T-cell (primary cell): ENCODE measurements at places on chromosomes 1 and 21. TPM values are rescaled to one million over a fixed set of nuclear protein-coding genes. Genes with fewer than 3 reads are reported as not detected.

DNA sequence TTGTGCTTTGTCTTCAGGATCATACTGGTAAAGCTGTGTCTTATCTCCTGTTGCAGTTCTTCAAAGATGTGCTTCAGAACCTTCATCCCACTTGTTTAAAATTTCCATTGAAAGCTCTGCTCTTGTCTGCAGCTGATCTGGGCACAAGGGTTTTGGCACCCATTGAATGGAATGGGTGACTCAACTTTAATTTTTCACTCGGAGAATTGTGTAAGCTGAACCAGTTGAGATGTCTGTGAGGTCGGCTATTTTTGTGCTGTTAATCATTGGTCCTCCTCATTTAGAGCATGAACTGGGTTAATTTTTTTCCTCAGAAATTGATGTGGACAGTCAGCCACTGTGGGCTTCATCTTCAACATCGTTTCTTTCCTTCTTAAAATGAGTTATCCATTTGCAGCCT lies 252.1 kb downstream of the TM2D1 start:
- DNase-seq = no peak

GRCh38 chr1:46310321-46310720 lies 6.8 kb downstream of the UQCRH start:
- DNase-seq = no peak

DNA sequence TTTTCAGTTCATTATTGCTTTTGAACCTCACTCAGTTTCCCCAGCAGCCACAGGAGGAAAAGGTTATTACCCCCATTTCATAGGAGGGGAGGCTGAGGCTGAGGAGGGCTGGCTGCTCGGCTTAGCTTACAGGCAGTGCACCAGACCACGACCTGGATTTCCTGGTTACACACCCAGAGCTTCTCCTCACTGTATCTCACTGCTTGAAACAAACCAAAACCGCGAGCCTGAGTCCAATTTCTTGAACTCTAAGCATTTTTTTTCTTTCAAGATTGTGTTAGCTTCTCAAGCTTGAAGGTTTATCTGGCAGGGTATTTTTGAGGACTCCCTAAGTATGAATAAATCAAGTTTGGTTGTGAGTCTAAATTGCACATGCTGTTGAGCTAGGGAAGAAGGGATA lies 188.9 kb upstream of the EDN2 start:
- DNase-seq = peak; percentile 41

The EPHA10 gene
- not detected for total RNA-seq

The CRABP2 gene
- total RNA-seq = 3.6 TPM

The SERPINC1 gene
- 0.72 TPM for total RNA-seq

The C1orf141 gene
- total RNA-seq = not detected

DNA sequence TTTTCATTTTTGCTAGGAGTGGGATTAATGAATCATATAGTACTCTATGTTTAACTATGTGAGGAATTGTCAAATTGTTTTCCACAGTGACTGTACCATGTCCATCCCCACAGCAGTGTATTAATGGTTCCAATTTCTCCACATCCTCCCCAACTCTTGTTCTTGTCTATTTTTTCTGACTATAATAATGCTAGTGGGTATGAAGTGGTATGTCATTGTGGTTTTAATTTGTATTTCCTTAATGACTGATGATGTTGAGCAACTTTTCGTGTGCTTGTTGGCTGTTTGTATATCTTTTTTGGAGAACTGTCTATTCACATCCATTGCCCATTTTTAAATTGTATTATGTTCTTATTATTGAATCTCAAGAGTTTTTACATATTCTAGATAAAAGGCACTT lies 10.0 kb upstream of the KPRP start:
- DNase-seq = no peak

The CAPN8 gene
- total RNA-seq = 0.68 TPM

DNA sequence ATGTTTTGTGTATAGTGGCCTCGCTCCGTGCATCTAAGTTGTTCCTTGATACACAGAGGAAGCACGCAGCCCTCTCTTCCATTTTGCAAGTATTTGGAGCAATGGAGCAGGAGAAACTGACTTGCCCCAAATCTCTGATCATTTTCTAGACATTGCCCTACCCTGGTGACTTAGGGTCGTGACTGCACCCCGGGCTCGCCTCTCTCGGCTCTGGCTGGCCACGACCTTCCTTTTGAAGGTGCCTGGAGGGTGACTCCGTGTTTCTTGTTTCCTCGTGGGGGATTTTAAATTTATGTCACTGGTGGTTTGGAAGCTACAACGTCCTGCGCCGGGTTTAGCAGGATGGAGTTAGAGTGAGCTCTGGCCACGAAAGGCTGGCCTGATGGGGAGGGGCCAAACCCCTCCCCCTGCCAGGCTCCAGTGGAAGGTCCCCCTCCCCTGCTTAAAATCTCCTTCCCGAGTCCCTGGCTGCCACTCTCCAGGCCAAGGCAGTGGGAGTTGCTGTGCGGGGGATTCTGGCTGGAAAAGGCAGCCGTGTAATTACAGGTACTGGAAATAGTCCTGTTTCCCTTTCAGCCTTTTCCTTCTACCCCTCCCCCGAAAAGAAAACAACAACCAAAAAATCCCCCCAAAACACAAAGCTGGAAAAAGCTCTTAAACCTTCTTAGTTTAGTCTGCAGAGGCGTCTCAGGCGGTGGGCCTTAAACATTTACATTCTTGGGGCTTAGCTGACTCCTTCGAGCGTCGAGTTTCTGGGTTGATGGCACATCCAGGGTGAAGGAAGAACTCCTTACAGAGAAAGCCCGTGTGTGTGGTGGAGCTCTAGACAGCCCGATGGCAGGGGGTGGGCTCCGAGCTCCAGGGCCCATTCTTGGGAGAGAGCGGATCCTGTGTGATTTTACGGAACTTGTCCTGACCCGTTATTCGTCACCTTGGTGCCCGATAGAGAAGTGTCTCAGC lies 28.1 kb downstream of the SPSB1 start:
- DNase-seq = no peak

GRCh38 chr21:36297938-36298572 lies 21.9 kb upstream of the MORC3 start:
- DNase-seq = peak; percentile 80

DNA sequence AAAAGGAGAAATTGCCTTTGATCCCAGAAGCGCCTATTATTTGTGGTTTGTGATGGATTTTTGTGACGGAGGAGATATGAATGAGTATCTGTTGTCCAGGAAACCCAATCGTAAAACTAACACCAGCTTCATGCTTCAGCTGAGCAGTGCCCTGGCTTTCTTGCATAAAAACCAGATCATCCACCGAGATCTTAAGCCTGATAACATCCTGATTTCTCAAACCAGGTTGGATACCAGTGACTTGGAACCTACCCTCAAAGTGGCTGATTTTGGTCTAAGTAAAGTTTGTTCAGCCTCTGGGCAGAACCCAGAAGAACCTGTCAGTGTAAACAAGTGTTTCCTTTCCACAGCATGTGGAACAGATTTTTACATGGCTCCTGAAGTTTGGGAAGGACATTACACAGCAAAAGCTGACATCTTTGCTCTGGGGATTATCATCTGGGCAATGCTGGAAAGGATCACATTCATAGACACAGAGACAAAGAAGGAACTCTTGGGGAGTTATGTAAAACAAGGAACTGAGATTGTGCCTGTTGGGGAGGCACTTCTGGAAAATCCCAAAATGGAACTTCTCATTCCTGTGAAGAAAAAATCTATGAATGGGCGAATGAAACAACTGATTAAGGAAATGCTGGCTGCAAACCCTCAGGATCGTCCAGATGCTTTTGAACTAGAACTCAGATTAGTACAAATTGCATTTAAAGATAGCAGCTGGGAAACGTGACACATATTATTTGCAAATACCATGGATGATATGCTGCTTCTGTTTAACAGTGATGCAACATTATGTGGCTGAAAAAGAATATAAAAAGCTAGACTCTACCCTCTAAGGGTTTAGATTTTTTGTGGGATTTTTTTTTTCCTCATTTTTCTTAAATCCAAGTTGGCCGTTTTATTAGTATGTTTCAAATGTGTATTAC lies 10.5 kb downstream of the PDIK1L start:
- DNase-seq = no peak

- no peak for DNase-seq
Measured at GRCh38 chr1:57832612-57833011, 408.8 kb upstream of the DAB1 start.

DNA sequence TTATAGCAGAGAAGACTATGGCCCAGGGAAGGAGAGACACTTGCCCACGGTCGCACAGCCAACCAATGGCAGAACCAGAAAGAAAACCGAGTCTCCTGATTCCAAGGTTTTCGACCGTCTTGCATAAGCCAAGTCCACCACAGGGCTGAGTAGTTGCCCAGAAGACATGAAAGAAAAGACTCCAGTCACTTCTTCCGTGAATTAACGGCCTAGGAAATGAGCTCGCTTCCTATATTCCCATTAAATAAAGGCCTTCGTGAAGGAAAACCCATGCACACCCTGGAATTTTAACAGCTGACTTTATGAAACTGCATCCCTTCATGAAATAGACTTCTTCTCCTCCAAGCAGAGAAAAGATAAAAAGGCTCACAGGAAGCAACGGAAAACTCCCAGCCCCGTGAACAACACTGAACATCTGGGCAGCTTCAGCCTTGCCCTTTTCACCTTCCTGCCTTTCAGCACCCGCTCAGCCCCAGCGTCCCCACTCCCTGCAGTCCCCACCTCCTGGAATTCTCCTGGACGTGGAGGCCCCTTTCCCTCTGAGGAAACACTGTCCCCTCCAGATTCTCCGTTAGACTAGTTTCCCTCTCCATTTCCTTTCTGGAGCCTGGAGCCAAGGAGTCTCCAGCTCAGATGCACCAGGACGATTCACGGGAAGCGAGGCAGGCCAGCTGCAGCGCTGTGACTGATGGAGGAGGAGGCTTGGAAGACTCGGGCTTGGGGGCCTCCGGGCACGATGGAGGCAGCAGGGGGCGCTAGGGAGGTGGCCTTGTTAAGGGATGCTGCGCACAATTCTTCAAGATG lies 2.7 kb upstream of the MYOC start:
- DNase-seq = peak; percentile 60

The GPR3 gene
- 0.35 TPM for total RNA-seq

The KIF21B gene
- total RNA-seq = 89.1 TPM

The ABCA4 gene
- total RNA-seq = not detected

The COL6A2 gene
- total RNA-seq = 85.2 TPM

DNA sequence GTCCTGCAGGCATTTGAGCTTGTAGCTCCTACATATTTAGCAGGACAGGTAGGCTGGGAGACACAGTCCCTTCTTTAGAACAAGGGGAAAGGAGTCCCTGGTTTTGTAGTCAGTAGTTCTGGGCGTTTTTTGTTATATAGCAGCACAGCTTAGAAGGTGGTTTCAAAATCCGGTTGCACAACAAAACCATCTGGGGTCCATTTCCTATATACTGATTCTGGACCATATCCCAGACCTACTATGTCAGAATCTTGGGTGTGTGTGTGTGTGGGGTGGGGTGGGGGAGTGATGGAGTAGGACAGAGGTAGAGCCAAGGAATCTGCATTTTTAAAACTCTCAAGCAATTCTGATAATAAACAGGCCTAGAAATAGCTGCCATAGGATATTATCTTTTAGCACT lies 21.6 kb downstream of the METTL13 start:
- no peak for DNase-seq

GRCh38 chr1:156546267-156546666 lies 26.1 kb downstream of the IQGAP3 start:
- DNase-seq = no peak

The CLDN14 gene
- total RNA-seq = not detected

The E2F2 gene
- total RNA-seq = 2.5 TPM

DNA sequence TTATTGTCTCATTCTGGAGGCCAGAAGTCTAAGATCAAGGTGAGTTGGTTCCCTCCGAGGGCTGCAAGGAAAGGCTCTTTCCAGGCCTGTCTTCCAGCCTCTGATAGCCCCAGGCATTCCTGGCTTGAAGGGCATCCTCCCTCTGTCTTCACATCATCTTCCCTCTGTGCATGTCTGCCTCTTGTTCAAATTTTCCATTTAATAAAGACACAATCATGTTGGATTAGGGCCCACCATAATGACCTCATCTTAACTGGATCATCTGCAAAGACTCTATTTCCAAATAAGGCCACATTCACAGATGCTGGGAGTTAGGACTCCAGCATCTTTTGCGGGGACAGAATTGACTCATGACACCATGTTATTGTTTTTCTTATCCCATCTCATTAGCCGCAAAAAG lies 24.5 kb downstream of the HUNK start:
- DNase-seq = no peak

The TRMT1L gene
- 23.4 TPM for total RNA-seq

The RXFP4 gene
- total RNA-seq = not detected

GRCh38 chr1:176101951-176102642 lies 105.0 kb downstream of the COP1 start:
- DNase-seq = no peak

- no peak for DNase-seq
Measured at GRCh38 chr1:183033205-183033604, 10.0 kb downstream of the LAMC1 start.

GRCh38 chr1:79079770-79080169 lies 73.2 kb upstream of the ADGRL4 start:
- no peak for DNase-seq

DNA sequence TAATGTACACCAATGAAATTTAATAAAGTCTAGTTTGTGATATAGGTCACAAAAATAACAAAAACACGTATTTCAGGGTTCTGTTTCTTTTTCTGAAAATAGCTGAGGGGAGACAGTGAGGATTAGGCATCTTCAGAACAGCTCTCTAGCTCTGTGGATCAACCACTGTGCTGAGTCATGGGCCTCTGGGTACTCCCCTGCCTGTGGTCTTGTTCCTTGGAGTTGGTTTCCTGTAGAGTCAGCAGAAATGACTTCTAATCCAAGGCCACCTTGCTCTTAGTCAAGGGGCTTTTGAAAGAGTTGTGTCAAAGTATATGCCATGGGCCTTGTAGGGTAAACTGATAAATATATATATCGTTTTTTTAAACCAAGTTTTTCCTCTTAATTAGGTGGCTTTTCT lies 141.8 kb upstream of the ZRANB2 start:
- no peak for DNase-seq

- DNase-seq = peak; percentile 27
Measured at GRCh38 chr1:183472488-183473216, at the start of gene SMG7. Gene SMG7, plus strand, starts transcription at chr1:183472499. Its CDS starts 122 bp downstream, at chr1:183472621.

The DDR2 gene
- 0.66 TPM for total RNA-seq

GRCh38 chr1:73948055-73948454 lies 249.9 kb downstream of the LRRIQ3 start:
- no peak for DNase-seq

- no peak for DNase-seq
Measured at GRCh38 chr1:1118011-1118875, 2.4 kb upstream of the C1orf159 start.

The HSD17B7 gene
- 27.3 TPM for total RNA-seq
